ENCODE measurements at places on chromosomes 3 and 15.

- H3K4me1 ChIP-seq: no peaks in the 10 kb centered on the region
- DNase-seq: no peak
- H3K27ac ChIP-seq: no peak overlapping the region
- H3K27me3 ChIP-seq: no peaks in the 10 kb centered on the region
- no peak overlapping the region for H3K4me3 ChIP-seq
Observed at GRCh38 chr3:27568393-27568792, 84.2 kb upstream of the SLC4A7 start.

- DNase-seq: no peak
- no peaks in the 10 kb centered on the region for H3K4me1 ChIP-seq
- no peak overlapping the region for H3K27ac ChIP-seq
- no peaks in the 10 kb centered on the region for H3K36me3 ChIP-seq
- H3K4me3 ChIP-seq: no peak overlapping the region
- peaks cover 6% of the 10 kb centered on the region for H3K27me3 ChIP-seq
Observed at GRCh38 chr3:29245441-29245840, 35.4 kb upstream of the RBMS3 start.

- H3K36me3 ChIP-seq: no peaks in the 10 kb centered on the region
- no peak overlapping the region for H3K27ac ChIP-seq
- no peaks in the 10 kb centered on the region for H3K4me1 ChIP-seq
- no peak overlapping the region for H3K4me3 ChIP-seq
Observed at GRCh38 chr3:55709411-55710012, 222.4 kb upstream of the WNT5A start.

DNA sequence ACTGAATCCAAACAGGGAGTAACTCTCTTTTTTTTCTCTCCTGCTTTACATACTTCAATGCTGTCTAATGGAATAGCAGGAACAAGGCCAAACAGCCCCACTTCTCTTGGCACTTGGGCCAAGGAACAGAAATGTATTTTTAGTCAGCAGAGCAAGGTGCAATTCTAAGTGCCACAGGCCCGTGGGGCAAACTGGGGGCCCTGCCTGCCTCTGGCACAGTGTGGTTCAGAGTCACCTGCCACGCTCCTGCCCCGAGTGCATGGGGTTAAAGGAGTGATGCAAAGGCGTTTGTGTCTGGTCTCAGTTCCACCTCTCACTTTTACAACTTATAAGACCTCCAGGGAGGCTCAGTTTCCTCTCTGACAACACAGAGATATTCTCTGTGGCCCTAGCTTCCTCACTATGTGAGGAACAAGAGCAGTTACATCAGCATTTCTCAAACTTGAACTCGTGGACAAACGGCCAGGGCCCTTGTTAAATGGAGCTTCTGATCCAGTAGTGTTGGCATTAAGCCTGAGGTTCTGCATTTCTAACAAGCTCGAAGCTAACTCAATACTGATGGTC lies 51.3 kb downstream of the LRIG1 start:
- H3K4me1 ChIP-seq: no peaks in the 10 kb centered on the region
- no peak overlapping the region for H3K4me3 ChIP-seq
- H3K27ac ChIP-seq: no peak overlapping the region
- H3K36me3 ChIP-seq: no peaks in the 10 kb centered on the region
- H3K27me3 ChIP-seq: no peaks in the 10 kb centered on the region

GRCh38 chr15:51311510-51311909 lies 26.9 kb downstream of the CYP19A1 start:
- H3K4me1 ChIP-seq: no peaks in the 10 kb centered on the region
- peaks cover 29% of the 10 kb centered on the region for H3K27me3 ChIP-seq
- H3K4me3 ChIP-seq: no peak overlapping the region
- DNase-seq: no peak

DNA sequence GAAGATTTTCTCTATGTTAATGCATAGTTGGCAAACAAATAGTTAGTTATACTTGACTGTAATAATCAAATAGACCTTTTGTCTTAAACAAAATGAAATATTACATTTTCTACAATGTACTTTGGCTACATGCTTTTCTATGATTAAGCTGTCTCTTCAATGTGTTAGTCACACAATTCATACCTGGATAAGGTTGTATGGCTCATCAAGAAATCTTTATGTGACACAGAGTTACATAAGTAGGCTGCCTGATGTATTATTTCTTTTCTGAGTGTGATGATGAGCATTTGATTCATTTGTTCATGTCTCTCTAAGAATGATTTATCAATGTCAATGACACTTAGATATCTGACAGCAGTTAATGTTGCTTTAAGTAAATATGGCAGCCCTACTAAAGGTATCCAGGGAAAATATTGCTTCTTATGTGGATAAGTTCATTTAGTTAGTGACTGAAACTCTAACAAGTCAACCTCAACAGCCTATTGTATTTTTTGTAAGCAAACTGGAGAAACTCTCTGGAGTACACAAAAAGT lies 157.4 kb upstream of the SOX2 start:
- no peak overlapping the region for H3K4me3 ChIP-seq
- no peaks in the 10 kb centered on the region for H3K27me3 ChIP-seq
- no peak for DNase-seq
- H3K36me3 ChIP-seq: no peaks in the 10 kb centered on the region
- H3K27ac ChIP-seq: no peak overlapping the region

DNA sequence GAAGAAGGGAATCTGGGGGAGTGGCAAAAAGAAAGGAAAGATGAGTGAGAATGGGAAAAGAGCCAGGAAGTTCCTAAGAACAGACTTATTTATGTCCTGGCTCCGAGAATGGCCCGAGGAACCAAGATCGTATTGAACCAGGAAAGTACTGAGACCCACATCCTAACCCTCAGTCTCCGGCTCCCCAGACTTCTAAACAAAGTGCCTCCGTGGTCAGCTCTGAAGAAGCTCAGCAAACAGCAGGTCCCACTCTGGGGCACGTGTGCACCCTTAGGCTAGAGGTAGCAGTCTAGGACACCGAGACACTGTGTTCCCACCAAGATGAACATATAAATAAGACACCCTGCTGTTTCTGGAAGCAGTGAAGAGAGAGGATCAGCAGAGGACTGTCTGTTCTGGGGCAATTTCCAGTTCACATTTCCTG lies 307.4 kb downstream of the NTRK3 start:
- no peaks in the 10 kb centered on the region for H3K36me3 ChIP-seq
- H3K4me1 ChIP-seq: no peaks in the 10 kb centered on the region
- no peaks in the 10 kb centered on the region for H3K27me3 ChIP-seq
- H3K27ac ChIP-seq: no peak overlapping the region

GRCh38 chr15:79858469-79858868 lies 38.3 kb downstream of the MTHFS start:
- peaks cover 18% of the 10 kb centered on the region for H3K36me3 ChIP-seq
- H3K27ac ChIP-seq: no peak overlapping the region
- no peak for DNase-seq
- no peak overlapping the region for H3K4me3 ChIP-seq

- H3K4me3 ChIP-seq: no peak overlapping the region
- no peak overlapping the region for H3K27ac ChIP-seq
- peaks cover 80% of the 10 kb centered on the region for H3K4me1 ChIP-seq
- H3K36me3 ChIP-seq: peaks cover 5% of the 10 kb centered on the region
- no peak for DNase-seq
- H3K27me3 ChIP-seq: no peaks in the 10 kb centered on the region
Observed at GRCh38 chr15:78457101-78457500, 19.1 kb downstream of the IREB2 start.

DNA sequence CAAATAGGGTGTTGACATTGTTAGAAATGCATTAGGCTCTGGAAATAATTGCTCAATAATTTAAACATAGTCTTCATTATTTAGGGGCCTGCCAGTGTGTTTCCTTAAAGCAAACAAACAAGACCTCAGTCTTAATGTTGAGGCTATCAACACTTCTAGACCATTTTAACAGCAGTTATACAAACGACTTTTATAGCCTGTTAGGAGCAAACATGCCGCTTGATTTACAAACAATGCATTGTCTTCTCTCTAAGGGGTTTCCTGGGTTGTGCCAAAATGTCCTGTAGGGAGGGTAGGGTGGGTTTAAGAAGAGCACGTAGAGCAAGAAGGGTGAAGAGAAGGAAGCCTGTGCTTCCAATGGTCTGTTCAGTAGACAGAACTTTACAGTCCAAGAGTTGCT lies 53.7 kb downstream of the TPRG1 start:
- H3K36me3 ChIP-seq: no peaks in the 10 kb centered on the region
- H3K4me3 ChIP-seq: no peak overlapping the region
- H3K27ac ChIP-seq: no peak overlapping the region
- H3K4me1 ChIP-seq: no peaks in the 10 kb centered on the region
- DNase-seq: no peak

- peaks cover 26% of the 10 kb centered on the region for H3K27me3 ChIP-seq
- H3K4me3 ChIP-seq: no peak overlapping the region
- H3K4me1 ChIP-seq: no peaks in the 10 kb centered on the region
- H3K36me3 ChIP-seq: no peaks in the 10 kb centered on the region
- no peak overlapping the region for H3K27ac ChIP-seq
Observed at GRCh38 chr15:57827971-57828370, 121.5 kb downstream of the POLR2M start.

- no peaks in the 10 kb centered on the region for H3K27me3 ChIP-seq
- H3K27ac ChIP-seq: peak overlapping the region; percentile 66
- no peak for DNase-seq
- no peak overlapping the region for H3K4me3 ChIP-seq
- peaks cover 85% of the 10 kb centered on the region for H3K4me1 ChIP-seq
- H3K36me3 ChIP-seq: no peaks in the 10 kb centered on the region
Observed at GRCh38 chr15:63526401-63526800, 22.0 kb downstream of the USP3 start.

- H3K27ac ChIP-seq: no peak overlapping the region
- DNase-seq: no peak
- H3K4me1 ChIP-seq: peaks cover 7% of the 10 kb centered on the region
- no peak overlapping the region for H3K4me3 ChIP-seq
- H3K36me3 ChIP-seq: no peaks in the 10 kb centered on the region
- H3K27me3 ChIP-seq: no peaks in the 10 kb centered on the region
Observed at GRCh38 chr3:144294659-144295538, 323.3 kb downstream of the DIPK2A start.

GRCh38 chr3:108041253-108041652 lies 49.6 kb downstream of the CD47 start:
- peak overlapping the region; percentile 85 for H3K27ac ChIP-seq
- DNase-seq: no peak
- no peak overlapping the region for H3K4me3 ChIP-seq
- H3K36me3 ChIP-seq: peaks cover 26% of the 10 kb centered on the region
- no peaks in the 10 kb centered on the region for H3K27me3 ChIP-seq
- peaks cover 26% of the 10 kb centered on the region for H3K4me1 ChIP-seq
